Spinal cord (tissue), 10 donors: ENCODE measurements at places on chromosomes 4 and X. TPM values are rescaled to one million over a fixed set of nuclear protein-coding genes. Genes with fewer than 3 reads are reported as not detected.

Gene ZNF518B
- 48.0 TPM for total RNA-seq

Gene FATE1
- 0.39 TPM for total RNA-seq

Gene EDNRA
- total RNA-seq, result 50.6 TPM

Gene SOWAHB
- total RNA-seq, result 1.1 TPM

Gene SCRG1
- 19.5 TPM for total RNA-seq

Gene PHOX2B
- total RNA-seq, result 0.11 TPM

Gene GRK4
- 24.3 TPM for total RNA-seq

Gene SHOX
- 0.06 TPM for total RNA-seq

Gene COL4A5
- total RNA-seq, result 119 TPM

Gene GLRA2
- total RNA-seq, result 52.1 TPM

Gene CDKL2
- 10.1 TPM for total RNA-seq

Gene UGT8
- total RNA-seq, result 319 TPM

Gene NPY1R
- 12.2 TPM for total RNA-seq

Gene APOO
- 34.5 TPM for total RNA-seq

Gene N4BP2
- 52.2 TPM for total RNA-seq

Gene KIF4A
- total RNA-seq, result 8.8 TPM

Gene C4orf51
- total RNA-seq, result not detected

Gene AIMP1
- 43.1 TPM for total RNA-seq

Gene APELA
- total RNA-seq, result 0.20 TPM

Gene GAGE12J
- not detected for total RNA-seq

Gene SAGE1
- not detected for total RNA-seq

Gene TKTL1
- total RNA-seq, result 14.1 TPM
